ENCODE measurements at places on chromosomes 1 and 21.

GRCh38 chr21:36126208-36126565, 8.7 kb upstream of the CBR3 start:
- DNase-seq = no peak

DNA sequence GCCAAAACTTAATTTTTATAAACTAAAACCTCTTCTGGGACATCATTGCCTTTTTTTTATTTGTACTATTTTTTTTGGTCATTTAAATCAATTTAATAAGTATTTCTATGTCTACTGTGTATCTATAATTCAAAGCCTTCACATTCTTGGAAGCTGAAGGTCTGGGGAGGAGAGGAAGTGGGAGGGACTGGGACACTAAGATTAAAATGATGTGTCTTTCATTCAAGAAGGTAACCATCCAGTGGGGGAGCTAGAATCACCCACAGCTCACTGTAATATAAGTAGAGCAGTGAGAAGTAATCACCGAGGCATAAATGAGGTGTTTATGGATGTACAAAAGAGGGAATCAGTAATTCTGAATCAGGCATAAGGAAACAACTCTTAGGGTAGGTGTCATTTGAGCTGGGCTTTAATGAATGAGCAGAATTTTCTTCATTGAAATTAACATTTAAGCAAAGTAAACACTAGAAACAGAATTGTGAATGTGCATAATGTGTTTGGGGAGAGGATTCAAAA, 52.8 kb downstream of the PTGER3 start:
- no peak for DNase-seq

DNA sequence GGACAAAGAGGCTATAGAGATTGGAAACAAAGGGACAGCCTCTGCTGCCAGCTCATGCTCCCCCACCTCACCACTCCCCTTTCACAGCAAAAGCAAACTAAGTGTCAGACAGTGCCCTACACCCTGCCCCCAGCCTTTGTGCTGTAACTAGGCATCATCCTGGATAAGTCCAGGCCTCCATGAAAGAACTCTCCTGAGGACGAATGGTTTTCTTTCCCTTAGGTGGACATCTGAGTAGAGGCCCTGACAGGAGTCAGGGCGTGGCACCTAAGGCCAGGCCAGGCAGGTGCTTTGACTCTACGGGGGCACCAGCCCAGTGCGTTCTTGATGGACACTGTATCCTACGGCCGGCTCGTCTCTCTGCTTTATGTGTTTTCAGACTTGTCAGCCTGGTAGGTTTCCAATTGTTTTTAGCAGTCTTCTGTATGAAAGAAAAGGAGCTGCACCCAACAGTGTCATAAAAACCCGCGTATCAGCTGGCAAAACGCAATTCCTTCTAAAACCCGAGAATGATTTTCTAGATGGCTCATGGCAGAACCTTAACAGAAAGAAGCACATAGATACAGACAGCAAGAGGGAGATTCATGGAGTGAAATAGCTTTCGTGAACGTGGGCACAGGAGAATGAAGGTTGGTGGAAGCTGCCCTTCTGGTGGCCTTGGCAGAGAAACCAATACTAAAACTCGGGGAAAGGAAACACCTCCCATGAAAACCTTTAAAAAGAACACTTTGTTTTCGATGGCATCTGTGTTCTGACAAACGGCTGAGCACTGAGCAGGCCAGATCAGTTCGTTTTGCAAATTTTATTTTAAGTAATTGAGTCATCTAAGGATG, 51.7 kb upstream of the AJAP1 start:
- no peak for DNase-seq

- DNase-seq = no peak
Observed at GRCh38 chr1:116458695-116459094, 85.7 kb downstream of the ATP1A1 start.

- no peak for DNase-seq
Observed at GRCh38 chr1:30955448-30956015, 47.0 kb upstream of the SDC3 start.

DNA sequence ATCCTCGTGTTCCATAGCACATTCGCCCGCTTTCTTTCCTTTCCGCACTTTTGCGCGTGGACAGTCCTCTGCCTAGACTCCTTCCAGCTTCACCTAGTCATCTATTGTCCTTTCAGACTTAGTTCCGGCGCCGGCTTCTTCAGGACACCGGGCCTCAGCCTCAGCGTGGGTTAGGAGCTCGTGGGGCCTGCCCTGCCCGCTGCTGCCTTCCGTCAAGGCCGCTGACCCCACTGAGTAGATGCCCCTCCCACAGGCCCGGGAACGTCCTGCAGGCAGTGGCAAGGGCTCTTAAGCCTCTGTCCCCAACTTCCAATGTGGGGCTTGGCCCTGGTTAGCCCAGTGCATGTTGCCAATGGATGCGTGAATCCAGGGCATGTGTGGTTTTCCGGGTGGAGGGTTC, 11.4 kb downstream of the DMRTB1 start:
- no peak for DNase-seq

DNA sequence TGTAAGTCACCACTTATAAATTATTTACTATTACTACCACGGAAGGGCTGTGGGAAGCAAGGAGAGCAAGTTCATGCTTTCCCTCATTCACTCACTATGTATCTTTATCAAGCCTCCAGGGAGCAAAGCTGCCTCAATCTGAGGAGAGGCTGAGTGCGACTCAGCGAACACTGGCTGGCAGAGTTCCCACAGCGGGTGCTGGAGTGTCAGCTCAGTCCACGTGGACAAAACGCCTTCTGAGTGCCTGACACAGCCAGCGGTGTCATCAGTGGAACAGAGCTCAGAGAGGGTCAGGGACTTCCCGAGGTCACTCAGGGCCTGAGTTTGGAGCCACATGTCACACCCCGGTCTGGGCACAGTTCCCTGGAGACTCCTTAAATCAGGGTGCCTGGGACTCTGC, 16.9 kb downstream of the MATN1 start:
- DNase-seq = peak; percentile 91

GRCh38 chr1:160652924-160653619, 6.2 kb upstream of the SLAMF1 start:
- no peak for DNase-seq

- DNase-seq = no peak
Observed at GRCh38 chr1:200253774-200254495, 155.9 kb downstream of the ZNF281 start.

Measured in right cardiac atrium (tissue), 5 donors.